ENCODE measurements at places on chromosomes 6 and 20.

- DNase-seq: no peak
Observed at GRCh38 chr6:71481011-71481410, 192.4 kb downstream of the OGFRL1 start.

DNA sequence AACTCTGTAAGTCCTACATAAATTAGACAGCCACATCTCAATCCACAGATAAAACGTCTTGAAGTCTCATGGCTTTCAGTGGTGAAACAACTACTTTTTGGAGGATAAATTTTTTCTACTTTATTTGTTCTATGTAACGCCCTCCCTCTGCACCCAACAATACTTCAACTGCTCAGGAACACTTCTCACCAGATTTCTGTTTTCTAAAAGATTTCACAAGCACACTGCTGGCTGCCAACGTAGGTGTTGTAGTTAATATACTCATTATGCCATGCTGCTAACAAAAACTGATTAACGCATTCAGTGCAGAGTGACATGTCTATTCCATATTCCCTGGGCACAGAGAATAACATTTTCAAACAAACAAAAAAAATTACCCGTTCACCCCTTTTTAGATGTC is 10.2 kb downstream of the USP49 start:
- no peak for DNase-seq

GRCh38 chr6:168310945-168311344 is 8.6 kb downstream of the DACT2 start:
- DNase-seq: no peak

- no peak for DNase-seq
Observed at GRCh38 chr6:44631968-44632367, 244.5 kb downstream of the CDC5L start.

GRCh38 chr6:103504501-103505154 is 1355.1 kb downstream of the HACE1 start:
- DNase-seq: no peak

GRCh38 chr6:5459346-5459745 is 198.0 kb downstream of the FARS2 start:
- DNase-seq: no peak

DNA sequence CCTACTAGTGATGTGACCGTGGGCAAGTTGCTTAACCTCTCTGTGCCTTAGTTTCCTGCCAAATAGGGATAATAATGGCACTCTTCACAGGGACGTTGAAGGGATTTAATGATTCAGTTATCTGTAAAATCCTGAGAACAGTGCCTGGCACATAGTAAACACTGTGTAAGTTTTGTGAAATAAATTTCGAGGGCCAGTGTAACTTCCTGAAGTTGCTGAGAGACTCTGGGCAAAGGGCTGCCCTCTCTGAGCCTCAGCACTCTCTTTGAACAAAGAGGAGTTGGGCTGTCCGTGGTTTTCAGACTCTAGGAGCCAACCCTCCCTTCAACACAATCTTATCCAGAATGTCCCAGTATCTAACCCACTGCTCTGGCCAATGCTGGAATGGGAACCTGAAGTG is 2.5 kb upstream of the TEAD3 start:
- no peak for DNase-seq

GRCh38 chr6:157946865-157947532 is 34.7 kb upstream of the SYNJ2 start:
- no peak for DNase-seq

DNA sequence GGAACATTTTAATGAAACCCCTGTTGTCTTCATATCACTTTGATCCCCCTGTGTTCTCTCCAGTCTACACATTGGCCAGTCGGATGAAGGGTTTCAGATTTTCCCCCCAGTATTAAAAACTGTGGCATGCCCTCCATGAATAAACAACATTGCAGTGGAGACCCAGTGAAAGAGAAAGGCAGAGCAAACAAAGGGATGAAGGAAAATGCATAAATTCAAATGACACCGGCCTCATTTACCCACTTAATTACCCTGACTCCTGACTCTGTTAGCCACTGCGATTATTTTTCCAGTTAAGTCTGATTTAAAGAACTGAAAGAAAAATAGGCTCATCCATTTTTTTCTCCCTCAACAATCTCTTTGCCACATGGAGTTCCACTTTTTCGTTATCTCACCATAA is 569.2 kb downstream of the TFAP2B start:
- no peak for DNase-seq

DNA sequence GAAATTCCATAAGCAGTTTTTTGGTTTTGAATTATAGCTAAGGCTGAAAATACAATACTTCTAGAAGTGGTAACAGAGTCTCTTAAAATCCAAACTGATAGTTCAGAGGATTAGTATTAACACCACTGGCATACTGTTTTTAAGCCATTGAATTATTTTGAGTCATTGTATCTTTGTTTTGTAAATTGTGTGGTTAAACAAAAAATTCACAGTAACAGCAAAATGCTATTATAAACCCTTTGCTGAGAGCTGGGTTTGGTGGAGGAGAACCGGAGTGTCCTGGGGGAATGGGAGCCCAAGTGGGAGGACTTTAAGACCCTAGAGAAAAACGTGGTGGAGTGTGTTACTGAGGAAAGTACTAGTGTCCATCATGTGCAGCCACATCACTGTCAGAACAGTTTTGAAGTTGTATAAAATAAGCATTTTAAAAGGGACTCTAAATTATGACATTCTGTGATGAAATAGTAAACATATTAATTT is 125.1 kb downstream of the LRRC1 start:
- no peak for DNase-seq

DNA sequence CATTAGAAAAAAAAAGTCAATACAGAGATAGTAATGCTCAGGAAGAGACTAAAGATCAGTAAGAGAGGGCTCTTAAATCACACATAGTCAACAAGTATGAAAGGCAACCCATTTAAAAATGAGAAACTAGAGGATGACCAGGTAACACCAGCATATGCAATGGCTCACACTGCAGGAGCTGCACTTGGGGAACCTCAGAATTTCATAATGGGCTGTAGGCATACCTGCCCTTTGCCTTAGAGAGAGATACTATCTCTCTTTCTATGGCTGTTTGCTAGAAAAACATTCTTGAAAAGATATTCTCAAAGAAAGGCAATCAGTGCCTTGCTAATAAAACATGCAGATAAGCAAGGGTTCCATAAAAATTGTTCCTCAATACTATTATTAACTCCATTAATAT is 33.2 kb downstream of the HMGCLL1 start:
- DNase-seq: no peak

- DNase-seq: no peak
Observed at GRCh38 chr6:39777661-39778060, 14.5 kb upstream of the DAAM2 start.

DNA sequence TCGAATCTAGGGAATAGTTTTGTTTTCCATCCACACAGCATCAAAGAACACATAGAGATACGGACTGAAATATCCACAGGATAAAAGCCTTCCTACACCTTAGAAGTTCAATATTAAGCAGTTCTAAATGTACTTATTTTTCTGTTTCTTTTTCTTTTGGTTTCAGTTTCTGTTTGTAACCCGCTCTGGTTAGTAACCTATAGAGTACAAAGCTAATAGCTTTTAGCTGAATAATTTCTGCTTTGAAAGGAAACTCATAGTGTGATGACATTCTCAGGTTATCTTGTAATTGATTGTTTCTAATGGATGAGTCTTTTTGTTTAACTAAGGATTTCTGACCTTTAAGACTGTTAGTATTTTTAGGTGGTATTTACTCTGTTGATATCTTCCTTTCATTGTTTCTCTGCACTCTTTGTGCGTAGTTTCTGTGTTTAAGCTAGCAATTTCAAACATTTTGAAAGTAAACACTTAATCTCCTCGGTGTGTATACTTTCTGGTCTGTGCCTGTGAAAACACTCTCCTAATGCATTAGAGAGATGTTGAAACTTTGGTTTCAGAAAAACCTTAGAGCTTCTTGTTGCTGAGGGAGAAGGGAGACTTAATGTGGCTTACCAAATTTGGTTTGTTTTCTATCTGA is 385.5 kb downstream of the HDGFL1 start:
- no peak for DNase-seq

DNA sequence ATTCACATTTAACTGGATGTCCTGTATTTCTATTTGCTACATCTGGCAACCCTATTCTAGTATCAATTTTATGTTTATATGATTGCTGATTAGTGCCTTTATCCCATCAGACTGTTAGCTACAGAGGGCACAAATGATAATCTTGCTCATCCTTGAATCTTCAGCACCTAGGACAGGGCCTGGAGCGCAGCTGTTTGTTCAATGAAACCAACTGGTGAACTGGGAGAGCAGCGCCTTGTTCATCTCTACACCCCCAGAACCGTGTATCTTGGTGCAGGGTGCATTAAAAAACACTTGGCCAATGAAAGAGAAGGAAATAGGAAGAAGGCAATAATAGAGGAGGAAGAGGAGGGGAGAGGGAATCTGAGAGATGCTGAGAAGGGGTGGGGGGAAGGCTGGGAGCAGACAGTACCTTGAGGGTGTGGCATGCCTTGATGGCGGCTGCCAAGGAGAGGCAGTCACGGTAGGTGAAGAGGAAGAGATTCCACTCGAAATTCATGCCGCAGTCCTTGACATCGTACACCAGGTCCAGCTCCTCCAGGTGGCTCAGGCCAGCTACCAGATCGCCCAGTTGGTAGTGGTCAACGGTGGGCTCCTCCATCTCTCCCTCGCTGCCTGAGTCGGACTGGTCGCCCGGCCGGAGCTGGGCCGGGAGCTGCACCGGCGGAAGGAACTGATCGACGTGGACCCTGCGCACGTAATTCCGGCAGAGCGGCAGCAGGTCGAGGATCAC is 15.5 kb downstream of the TMEM151B start:
- no peak for DNase-seq
